ENCODE measurements at places on chromosomes 13 and 19.

GRCh38 chr13:110216006-110216397 lies 91.0 kb downstream of the COL4A1 start:
- no peak for DNase-seq

DNA sequence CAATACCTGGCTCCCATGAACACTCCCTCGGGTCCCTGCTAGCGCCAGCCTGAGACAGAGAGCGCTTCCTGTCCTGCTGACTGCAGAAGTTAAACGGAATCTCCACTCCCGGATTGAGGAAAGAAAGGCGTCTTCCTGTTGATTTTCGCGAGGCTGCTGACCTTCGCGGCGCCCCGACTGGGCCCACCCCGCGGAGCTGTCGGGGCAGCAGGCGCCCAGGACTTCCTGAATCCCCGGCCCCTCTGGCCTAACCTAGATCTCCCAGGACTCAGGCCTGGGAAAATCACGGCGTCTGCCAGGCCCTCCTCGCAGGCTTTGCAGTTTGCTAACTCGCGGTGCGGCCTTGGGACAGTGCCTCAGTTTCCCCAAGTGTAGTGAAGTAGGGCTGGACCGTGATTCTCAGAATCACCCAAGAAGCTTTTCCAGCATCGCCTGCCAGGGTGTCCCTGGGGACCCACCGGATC lies 108.8 kb downstream of the KCTD15 start:
- DNase-seq = no peak

DNA sequence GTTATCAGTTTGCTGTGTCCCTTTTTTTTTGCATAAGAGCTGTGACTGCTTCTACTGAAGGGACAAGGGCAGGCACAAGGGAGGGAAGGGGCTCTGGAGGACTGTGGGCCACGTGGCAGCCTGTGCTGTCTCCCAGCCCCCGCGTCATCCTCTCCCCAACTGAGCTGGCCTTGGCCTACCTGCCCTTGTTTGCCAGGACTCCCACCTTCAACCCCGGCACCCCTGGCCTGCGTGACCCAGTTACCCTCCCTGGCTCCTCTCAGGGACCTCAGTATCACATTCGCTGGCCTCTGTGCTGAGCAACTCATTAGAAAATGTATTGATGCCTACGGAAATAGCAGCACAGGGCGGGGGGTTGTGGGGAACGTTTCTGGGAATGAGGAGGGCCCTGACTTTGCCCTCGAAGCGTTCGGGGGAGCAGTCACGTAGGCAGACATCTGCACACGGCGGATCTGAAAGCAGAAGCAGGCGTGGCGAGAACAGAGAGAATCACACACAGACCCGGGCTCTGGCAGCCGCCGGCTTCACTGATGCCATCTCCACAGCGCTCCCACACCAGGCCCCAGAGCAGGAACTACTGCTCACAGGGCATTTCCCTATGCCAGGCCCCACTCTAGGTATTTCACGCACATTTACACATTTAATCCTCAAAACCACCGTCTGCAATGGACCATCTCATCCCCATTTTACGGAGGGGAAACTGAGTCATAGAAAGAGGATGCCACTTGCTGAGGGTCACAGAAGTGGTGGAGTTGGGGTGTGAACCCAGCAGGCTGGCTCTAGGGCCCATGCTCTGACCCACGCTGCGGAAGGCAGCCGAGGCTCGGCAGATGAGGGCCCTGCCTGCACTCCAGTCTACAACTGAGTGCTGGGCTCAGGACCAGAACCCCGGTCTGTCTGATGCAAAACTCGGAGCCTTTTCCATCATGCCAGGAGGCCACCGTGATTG lies 5.7 kb upstream of the ATF5 start:
- no peak for DNase-seq

- no peak for DNase-seq
These were observed 32.1 kb upstream of the TCF3 start for GRCh38 chr19:1684573-1684912.

DNA sequence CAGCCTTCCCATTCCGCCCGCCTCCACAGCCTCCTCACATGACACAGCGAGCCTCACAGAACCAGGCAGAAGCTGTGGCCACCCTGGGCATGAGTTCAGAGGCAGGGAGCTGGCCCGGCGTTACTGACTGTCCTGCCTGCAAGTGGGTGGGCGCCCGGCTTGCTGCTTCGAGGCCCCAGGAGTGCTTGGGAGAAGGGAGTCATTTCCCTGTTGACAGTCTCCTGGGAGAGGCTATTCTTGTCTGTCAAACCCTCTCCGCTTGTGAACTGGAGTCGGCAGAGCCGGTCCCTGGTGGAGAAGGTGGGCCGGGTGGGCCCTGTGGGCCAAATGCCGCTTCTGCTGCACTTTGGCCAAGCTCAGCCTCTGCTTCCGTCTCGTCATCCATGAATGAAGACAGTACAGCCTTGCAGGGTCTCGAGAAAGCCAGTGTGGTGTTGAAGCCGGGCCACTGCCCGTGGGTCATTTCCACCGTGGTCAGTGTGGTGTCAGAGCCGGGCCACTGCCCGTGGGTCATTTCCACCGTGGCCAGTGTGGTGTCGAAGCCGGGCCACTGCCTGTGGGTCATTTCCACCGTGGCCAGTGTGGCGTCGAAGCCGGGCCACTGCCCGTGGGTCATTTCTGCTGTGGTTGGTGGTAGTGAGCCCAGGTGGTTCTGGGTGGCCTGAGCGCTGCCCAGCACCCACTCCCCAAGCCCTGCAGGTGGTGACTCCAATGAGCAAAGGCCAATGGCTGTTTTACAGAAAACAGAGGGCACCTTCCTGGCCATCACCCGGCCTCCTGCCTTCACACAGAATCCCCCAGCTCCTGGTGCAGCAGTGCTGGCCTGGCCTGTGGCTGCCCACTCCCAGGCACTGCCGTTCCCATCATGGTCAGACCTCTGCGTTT lies 13.5 kb upstream of the F7 start:
- no peak for DNase-seq

DNA sequence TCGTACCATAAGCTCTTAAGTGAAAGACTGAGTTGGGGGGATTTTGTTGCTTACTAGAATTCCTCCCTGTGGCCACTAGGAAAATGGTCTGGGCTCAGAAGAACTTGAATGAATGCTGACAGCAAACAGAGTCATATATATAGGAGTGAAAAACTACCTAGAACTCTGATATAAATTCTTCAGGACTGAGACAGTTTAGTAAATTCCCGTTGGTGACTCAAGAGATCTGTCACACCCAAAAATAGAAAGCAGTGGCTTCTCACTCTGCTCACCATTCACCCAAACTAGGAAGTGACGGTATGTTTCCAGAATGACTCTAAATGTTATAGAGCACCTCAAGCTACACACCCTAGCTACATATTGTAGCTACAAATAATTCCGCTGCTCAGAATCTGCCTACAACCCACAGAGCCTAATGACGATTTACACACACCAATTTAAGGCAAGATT lies 116.2 kb downstream of the TBC1D4 start:
- peak; percentile 41 for DNase-seq

DNA sequence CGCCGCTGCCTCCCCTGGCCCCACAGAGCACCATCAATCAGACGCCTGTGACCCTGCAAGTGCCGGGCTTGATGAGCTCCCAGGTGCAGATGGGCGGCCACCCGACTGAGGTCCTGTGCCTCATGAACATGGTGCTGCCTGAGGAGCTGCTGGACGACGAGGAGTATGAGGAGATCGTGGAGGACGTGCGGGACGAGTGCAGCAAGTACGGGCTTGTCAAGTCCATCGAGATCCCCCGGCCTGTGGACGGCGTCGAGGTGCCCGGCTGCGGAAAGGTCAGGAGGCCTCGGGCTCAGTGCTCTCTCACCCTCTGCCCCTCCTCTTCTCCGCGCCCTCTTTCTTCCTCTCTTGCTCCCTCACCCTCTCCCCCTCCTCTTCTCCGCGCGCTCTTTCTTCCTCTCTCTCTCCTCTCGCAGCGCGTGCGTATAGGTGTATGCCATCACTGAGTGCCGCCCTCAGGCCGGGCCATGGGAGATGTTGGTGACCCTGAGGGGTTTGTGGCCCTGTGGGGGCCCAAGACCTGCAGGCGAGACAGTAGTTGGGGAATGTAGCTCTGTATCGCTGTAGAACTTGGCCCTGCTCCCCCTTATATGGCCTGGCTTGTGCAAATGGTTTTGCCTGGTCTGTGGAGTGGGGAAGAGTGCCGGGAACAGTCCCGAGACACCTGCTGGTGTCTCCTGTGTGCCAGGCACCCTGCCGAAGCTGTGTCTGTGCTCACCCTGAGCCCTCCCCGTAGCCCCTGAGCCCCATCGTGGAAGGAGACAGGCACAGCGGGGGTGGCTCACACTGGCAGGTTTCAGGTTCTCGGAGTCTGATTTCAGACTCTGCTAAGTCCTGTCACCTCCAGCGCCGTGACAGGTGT lies 5.4 kb upstream of the EPN1 start:
- no peak for DNase-seq

- DNase-seq = no peak
These were observed 43.0 kb downstream of the RB1 start for GRCh38 chr13:48346583-48346982.

DNA sequence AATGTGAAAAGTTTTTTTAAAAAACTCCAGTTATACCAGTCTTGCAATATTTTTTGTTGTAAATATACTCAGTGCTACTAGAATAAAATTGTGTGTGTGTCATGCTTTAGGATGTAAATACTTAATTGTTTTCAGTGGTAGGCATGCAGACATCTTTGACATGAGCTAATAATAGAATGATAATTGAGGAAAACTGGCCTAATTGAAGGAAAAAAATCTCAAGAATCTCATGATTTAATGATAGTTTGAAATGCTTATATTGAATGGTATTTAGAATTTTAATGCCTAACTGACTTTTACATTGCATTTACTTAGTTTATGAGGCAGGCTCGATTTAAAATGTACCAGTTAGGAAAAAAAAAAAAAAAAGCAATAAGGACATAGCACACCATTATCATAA lies 3.2 kb upstream of the MAB21L1 start:
- DNase-seq = no peak

- DNase-seq = no peak
These were observed 10.1 kb upstream of the SHD start for GRCh38 chr19:4268816-4269430.

- DNase-seq = peak; percentile 63
These were observed 101.3 kb upstream of the SLC15A1 start for GRCh38 chr13:98853771-98854221.

All from stimulated activated CD4-positive, alpha-beta T cell treated with anti-CD3 and anti-CD28 coated beads, Interleukin-4, amount 100 ng/mL, for 24 hours (primary cell).